ENCODE measurements at places on chromosomes 6 and 20.
A peak's percentile ranks its signal among the peaks of the same experiment; 100 is the strongest.

DNA sequence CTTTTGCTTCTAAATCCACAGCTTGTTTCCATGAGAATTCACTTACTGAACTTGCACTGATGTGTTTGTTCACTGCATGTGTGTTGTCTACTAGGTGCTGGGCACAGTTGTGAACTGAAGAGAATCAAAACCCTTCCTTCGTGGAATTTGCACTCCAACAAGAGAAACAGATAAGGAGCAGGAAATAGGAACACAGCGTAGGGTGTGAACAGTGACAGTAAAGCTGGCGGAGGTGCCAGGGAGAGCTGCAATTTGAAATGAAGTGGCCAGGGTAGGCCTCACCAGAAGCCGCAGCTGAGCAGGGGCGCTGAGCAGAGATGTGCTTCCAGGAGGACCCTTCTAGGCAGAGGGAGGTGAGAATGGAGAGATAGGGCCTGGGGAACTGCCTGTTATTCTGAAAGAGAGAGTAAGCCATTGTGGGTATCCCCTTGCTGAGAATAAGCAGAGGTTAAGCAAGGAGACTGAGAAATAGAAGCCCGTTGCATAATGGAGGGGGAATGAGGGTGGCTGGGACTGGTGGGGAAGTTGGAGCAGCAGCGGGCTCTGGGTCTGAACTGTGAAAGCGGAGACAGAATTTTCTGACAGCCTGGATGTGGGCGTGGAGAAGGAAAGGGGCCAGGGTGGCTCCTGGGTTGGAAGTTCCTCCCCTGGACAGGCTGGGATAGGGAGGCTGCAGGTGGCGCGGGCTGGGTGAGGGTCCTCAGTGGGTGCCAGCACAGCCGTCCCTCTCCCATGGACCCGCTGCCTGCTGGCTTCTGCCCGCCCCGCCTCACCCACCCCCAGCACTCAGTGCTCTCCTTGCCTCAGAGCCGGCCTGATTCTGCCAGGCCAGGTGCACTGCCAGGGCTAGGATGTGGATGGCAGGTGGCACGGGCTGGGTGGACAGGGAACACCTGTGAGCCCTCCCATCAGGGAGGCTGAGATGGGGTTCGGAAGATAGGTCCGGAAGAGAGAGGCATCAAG lies 114.7 kb upstream of the AFDN start:
- DNase-seq = no peak

DNA sequence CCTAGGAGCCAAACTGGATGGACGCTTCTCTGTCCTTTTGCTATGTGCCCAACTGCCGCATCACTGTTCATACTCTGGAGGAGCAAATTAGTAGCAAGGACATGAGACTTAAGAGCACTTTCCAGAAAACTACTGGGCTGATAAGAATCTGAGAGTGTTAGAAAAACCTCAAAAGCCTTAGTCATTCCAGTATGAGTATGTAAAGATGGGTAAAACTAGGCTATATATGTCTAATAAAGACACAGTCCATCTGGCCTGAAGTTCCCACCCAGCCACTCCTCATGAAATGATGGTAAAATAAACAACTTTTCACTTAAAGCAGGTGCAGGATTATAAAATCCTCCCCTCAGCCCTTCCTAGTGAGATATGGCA lies 30.6 kb downstream of the SHLD1 start:
- DNase-seq = no peak

- no peak for DNase-seq
Measured at GRCh38 chr6:138596126-138596525, 96.8 kb upstream of the NHSL1 start.

GRCh38 chr20:38184101-38184500 lies 19.0 kb upstream of the TGM2 start:
- no peak for DNase-seq

GRCh38 chr20:54843431-54843830 lies 368.0 kb downstream of the DOK5 start:
- DNase-seq = no peak

- no peak for DNase-seq
Measured at GRCh38 chr6:114445846-114446245, 103.0 kb upstream of the HS3ST5 start.

DNA sequence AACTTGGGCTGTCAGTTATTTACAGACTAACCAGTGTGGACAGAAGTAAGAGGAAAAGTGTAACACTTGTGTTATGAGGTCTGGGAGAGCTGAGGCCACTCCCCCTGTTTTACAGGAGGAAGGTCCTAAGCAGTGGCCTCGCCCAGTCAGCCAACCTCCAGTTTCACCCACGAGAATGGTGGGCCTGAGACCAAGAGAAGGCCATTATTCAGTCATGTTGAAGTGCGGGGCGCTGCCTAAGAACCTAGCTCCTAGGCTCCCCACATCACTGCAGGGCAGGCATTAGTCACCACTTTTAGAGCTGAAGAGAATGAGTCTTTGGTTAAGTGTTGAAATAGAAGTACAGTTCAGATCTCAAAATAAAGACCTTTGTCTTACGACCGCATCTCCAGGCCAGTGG lies 27.9 kb downstream of the CDYL start:
- DNase-seq = no peak

- no peak for DNase-seq
Measured at GRCh38 chr6:23445157-23445710, 680.8 kb upstream of the NRSN1 start.

DNA sequence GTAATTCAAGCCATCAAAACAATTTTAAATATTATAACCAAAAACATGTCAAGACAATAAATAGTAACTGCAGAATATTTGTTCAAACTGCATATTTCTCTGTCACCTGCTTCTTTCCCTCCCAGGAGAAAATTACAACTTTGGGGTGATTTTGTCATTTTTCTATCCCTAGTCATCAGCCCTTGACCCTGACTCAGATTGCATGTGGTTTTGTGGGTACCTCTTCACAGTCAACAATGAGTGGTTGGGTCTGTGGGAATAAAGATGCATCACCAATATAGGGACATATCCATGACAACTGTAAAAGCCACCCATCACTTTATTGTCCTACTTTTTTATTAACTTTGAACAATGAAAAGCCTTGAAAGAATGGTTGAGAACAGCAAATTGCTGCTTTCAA lies 7.3 kb downstream of the COL10A1 start:
- DNase-seq = no peak

DNA sequence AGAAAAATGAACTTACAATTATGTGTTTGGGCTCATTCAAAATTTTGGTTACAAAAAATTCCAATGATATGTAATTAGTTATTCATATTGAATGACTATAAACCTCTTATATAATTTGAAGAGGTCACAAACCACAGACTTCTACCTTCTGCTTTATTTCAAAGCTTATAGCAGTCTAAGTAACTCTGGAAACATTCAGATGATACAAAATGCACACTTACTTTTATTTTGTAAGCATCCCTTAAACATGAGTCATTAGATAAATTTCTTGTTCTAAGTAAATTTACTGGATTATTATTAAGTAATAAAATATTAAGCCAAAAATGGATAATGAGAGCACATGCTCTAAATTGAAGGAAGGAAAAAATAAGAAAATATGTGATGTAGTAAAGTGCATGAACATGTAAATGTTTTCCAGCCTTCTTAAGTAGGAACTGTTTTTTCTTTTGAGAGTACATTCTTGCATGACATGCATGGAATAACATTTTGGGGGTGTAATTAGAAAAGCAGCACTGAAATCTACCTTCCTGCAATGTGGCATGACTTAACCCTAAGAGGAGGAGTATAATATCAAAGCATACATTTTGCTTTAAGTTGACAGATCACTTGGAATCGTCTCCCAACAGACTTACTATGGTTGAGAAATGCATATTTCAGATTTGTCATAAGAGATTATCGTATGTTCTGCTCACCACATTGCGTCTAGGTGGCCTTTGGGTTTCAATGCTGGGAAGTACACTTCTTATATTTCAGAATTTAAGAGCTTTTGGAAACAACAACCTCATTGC lies 372.7 kb upstream of the HSF2 start:
- no peak for DNase-seq

DNA sequence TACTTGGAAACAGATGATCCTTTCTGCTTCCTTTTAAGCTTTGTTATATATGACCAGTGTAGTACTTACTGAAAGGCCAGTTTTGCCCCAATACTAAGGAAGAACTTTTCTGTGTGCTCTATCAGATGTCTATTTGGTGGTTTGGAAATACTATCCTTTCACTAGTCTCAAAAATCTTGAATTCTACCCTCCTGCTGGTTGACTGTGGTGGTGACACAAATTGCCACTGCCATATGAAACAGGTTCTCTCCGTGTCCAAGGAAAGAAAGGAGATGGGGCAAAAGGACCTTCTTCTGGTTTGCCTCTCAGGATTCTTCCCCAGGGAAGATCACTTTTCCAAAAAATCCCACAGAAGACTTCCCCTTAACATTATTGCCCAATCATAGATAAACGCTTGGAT lies 6.2 kb downstream of the GJE1 start:
- no peak for DNase-seq

GRCh38 chr6:36701401-36701991 lies 3.9 kb downstream of the RAB44 start:
- no peak for DNase-seq

DNA sequence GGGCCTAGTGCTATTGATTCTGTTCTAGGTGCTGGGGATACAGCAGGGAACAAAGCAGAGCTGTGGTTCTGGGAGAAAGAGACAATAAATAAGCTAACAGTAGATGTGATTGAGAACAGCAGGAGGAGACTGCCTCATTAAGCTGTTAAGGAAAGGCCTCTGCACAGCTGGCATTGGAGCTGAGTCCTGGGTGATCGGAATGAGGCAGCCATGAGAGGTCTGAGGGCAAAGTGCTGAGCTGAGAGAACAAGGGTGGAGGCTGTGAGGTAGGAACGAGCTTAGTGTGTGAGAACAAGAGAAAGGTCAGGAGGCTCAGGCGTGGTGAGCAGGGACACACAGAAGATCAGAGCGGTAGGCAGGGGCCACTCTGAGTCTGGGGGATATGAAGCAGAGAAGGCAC lies 18.3 kb downstream of the DDX27 start:
- no peak for DNase-seq

DNA sequence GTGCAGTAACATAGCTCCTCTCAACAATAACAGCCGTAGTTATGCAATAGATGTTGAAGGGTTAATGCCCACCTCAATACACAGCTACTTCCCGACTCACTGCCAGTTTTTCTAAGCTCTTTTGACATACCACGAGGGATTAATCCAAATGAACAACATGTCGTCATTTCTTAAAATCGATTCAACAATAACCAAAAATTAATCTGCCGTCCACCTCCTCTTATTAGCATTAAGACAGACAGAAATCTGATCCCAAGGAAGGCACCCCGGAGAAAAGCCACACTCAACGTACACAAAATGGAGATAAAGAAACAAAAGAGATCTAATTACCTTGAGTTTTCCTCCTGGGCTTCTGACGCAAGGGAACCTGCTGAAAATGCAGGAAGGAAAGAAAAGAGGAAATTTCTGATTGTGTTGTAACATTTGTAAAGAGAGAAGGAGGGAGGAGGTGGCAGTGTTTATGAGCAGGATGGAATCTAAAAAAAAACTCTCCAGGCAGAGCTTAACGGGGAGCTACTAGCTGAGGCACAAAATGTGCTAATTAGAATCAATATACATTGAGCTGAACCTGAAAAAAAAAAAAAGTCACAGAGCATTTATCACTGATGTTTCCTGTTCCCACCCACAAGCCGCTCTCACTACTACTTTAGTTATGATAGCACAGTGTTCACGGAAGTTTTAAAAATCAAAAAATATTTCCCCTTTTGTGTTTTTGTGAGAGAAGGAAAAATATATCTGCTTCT lies 109.3 kb downstream of the IPCEF1 start:
- no peak for DNase-seq

GRCh38 chr6:159871241-159871640 lies 19.5 kb upstream of the MAS1 start:
- DNase-seq = no peak

GRCh38 chr6:109182578-109182977 lies 87.3 kb downstream of the CEP57L1 start:
- peak; percentile 59 for DNase-seq

DNA sequence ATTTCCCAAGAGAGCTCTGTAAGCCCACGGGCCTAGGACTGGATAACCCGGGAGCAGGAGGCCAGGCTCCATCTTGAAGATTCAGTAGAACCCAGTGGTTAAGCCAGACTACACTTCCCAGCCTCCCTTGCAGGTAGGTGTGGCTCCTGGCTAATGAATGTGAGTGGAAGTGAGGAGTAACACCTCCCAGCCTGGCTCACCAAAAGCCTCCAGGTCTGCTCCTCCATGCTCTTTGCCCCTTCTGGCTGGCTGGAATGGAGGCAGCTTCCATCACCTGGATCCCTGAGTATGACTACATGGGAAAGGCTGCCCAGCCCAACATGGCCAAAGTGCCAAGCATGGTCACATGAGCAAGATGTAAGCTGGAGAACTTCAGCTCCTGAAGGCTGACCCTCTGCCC lies 9.7 kb downstream of the LRRN4 start:
- no peak for DNase-seq

DNA sequence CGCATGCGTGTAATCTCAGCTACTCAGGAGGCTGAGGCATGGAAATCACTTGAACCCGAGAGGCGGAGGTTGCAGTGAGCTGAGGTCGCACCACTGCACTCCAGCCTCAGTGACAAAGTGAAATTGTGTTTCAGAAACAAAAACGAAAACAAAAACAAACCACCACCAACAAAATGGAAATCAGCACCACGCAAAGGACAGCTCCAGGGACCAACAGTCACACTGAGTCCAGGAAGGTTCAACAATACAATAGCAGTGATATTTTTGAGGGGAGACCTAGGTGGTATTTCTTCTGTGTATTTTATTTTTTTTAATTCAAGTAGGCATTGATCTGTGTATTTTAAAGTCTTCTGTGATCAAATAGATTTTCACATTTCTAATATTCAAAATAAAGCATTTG lies 9.8 kb downstream of the HLA-F start:
- DNase-seq = no peak

DNA sequence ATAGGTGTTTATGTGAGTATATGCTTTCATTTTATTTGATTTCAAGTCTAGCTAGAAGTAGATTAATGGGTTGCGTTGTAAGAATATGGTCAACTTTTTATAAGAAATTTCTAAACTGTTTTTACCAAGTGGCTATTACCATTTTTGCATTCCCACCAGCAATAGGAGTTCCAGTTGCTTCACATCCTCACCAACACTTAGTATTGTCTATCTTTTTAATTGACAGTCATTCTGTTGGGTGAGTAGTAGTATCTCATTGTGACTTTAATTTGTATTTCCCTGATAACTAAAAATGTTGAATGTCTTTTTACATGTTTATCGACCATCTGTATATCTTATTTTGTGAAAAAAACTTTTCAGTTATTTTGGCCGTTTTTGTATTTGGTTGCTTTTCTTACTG lies 135.3 kb downstream of the AKAP7 start:
- DNase-seq = no peak

- peak; percentile 48 for DNase-seq
Measured at GRCh38 chr6:84977363-84977705, 212.9 kb upstream of the TBX18 start.
